Suprapubic skin (tissue), 4 donors: ENCODE measurements at places on chromosomes 7 and 10. TPM values are rescaled to one million over a fixed set of nuclear protein-coding genes. Genes with fewer than 3 reads are reported as not detected.

DNA sequence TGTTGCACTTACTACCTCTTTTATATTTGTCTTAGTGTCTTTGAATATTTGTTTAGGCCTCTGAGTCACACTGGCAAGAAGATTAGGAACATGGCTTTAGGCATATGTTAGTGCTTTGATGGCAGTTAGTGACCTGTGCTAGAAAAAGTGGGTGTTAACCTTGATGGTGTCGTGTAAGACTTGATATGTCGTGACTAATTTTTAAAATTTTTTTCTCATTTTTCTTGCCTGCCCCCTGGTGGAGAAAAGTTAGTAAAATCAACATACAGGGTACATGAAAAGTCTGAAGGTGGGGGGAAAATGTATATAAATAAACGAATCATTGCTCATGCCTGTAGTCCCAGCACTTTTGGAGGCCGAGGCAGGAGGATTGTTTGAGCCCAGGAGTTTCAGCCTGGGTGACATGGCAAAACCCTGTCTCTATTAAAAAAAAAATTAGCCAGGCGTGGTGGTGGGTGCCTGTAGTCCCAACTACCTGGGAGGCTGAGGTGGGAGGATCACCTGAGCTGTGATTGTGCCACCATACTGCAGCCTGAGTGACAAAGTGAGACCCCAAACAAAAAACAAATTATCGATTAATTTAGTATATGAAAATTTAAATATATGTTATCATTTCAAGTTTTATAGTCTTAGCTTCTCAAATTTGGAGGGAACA is 44.6 kb downstream of the TAX1BP1 start:
- H3K27me3 ChIP-seq: no peaks in the 10 kb centered on the region
- no peak overlapping the region for H3K27ac ChIP-seq
- H3K36me3 ChIP-seq: peaks cover 31% of the 10 kb centered on the region
- DNase-seq: no peak

GRCh38 chr7:151398446-151399304 is 11.2 kb downstream of the WDR86 start:
- H3K4me3 ChIP-seq: no peak overlapping the region
- H3K27me3 ChIP-seq: peaks cover 6% of the 10 kb centered on the region
- DNase-seq: peak; percentile 51
- H3K4me1 ChIP-seq: peaks cover 2% of the 10 kb centered on the region
- H3K27ac ChIP-seq: no peak overlapping the region
- no peaks in the 10 kb centered on the region for H3K36me3 ChIP-seq

Gene PIK3AP1
- total RNA-seq: 2.2 TPM

- H3K36me3 ChIP-seq: no peaks in the 10 kb centered on the region
- H3K27me3 ChIP-seq: no peaks in the 10 kb centered on the region
- no peak overlapping the region for H3K4me3 ChIP-seq
- no peaks in the 10 kb centered on the region for H3K4me1 ChIP-seq
- H3K27ac ChIP-seq: no peak overlapping the region
Observed at GRCh38 chr10:58993480-58994221, 182.8 kb upstream of the PHYHIPL start.

DNA sequence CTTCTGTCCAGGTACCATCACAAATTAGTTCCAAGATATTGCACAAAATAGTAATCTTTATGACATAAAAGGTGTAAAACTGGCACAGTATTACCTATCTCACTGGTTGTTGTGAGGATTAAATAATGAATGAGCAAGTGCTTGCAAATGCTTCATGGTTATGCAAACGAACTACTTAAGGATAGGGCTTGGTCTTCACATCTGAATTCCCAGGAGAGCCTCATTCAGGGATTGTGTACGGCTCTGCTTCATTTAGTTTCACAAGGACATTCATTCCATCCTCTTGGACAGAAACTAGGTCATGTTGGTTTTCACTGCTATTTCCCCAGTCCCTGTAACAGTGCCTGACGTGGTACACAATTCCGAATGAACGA is 12.1 kb downstream of the ABCA13 start:
- no peak for DNase-seq
- no peak overlapping the region for H3K4me3 ChIP-seq
- H3K27me3 ChIP-seq: no peaks in the 10 kb centered on the region
- no peaks in the 10 kb centered on the region for H3K36me3 ChIP-seq
- H3K4me1 ChIP-seq: no peaks in the 10 kb centered on the region

DNA sequence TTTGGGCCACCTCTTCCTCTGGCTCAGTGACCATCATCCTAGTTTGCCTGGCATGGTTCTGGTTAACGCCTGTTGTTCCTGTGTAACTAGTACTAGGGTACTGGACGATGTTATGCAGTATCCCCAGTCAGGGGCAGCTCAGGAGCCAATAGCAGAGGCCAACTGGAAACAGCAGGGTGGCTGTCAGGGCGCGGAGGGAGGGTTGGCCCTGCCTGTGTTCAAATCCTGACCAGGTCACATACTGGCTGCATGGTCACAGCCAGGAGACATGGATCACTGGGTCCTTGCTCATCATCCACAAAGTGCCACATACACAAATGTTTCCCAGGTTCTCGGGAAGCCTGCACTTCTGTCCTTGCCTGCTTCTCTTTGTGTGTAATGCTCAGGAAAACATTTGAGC is 12.3 kb upstream of the RBP3 start:
- peak; percentile 50 for DNase-seq
- no peaks in the 10 kb centered on the region for H3K36me3 ChIP-seq
- no peaks in the 10 kb centered on the region for H3K4me1 ChIP-seq
- peaks cover 15% of the 10 kb centered on the region for H3K27me3 ChIP-seq
- H3K27ac ChIP-seq: no peak overlapping the region

DNA sequence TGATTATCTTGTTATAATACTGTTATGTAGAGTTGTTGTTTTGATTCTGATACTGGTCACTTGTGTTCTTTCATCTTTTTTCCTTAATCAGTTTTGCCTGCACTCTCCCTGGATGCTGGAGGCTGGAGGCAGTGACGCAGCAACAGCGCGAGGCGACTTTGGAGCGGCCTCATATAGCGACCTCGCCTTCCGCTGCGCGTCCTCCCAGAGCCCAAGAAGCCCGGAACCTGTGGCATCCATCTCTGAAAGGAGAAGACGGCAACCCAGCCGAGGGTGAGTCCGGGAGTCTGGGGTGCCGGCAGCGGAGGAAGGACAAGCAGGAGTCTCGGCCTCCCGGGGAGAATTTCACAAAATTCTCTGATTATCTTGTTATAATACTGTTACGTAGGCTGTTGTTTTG is 161.2 kb downstream of the ZNF33B start:
- H3K27me3 ChIP-seq: peaks cover 14% of the 10 kb centered on the region
- H3K4me1 ChIP-seq: no peaks in the 10 kb centered on the region
- H3K27ac ChIP-seq: no peak overlapping the region
- no peak for DNase-seq
- no peak overlapping the region for H3K4me3 ChIP-seq

- peaks cover 4% of the 10 kb centered on the region for H3K27me3 ChIP-seq
- no peak for DNase-seq
- H3K4me1 ChIP-seq: no peaks in the 10 kb centered on the region
- H3K4me3 ChIP-seq: no peak overlapping the region
Observed at GRCh38 chr7:23544913-23545354, 13.2 kb upstream of the TRA2A start.

- H3K4me3 ChIP-seq: no peak overlapping the region
- H3K27me3 ChIP-seq: no peaks in the 10 kb centered on the region
- DNase-seq: no peak
- H3K27ac ChIP-seq: no peak overlapping the region
- no peaks in the 10 kb centered on the region for H3K36me3 ChIP-seq
Observed at GRCh38 chr10:17744341-17744861, 7.6 kb upstream of the TMEM236 start.

DNA sequence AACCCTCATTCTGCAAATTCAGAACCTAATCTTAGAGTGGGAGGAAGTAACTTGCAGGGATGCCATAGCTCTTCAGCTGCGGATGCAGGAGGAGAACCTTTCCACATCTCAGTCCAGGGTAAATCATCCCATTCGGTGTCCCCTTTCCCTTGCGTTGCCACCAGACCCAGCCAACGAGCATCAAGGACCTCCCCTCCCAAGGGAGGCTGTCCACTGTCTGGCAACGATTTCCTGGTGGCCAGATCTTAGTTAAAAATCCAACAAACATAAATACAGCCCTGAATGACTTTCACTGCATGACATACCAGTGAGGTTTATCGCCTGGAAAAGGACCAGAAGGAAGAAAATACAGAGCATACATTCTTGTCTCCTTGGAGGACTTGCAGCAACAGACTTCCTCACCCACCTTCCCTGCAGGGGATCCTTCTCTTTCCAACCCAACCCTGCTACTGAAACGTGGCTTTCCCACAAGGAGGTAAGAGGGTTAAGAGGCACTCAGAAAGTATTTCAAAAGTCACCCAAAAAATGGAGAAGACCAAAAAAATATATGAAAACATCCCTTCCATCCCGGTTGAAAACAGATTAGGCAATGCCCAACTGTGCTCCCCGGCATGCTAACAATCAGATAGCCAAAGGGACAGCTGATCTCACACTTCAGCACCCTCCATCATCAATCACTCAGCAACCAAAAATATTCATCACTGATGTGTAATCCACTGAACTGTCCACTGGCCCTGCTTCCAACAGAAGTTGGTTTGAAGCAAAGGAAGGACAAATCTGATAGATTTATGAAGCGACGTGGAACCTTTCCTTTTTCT is 206.6 kb downstream of the TNS3 start:
- no peak overlapping the region for H3K4me3 ChIP-seq
- H3K27ac ChIP-seq: no peak overlapping the region
- no peak for DNase-seq

- H3K4me3 ChIP-seq: no peak overlapping the region
- H3K27ac ChIP-seq: no peak overlapping the region
- peaks cover 2% of the 10 kb centered on the region for H3K4me1 ChIP-seq
- DNase-seq: no peak
- no peaks in the 10 kb centered on the region for H3K36me3 ChIP-seq
Observed at GRCh38 chr10:110094786-110095185, 87.0 kb downstream of the ADD3 start.

DNA sequence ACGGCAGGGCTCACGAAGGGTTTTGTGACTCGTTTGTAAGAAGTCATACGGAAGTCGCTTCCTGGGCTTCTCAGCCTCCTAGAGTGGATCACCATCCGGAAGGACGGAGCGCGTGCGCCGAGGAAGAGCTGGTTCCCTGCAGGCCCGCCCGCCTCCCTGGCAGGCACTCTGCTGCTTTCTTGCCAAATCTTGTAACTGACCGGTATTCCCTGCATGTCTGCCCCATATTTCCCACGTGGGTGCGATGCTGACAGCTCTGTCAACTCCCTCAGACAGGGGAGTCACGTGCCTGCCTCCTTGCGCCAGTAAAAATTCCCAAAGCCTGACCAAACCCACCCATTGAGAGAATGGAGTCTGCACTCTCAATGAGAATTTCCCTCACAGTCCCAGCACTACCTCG is 12.7 kb downstream of the SHH start:
- H3K27ac ChIP-seq: no peak overlapping the region
- no peak overlapping the region for H3K4me3 ChIP-seq
- H3K27me3 ChIP-seq: peaks cover 83% of the 10 kb centered on the region

Gene CRPPA
- 1.4 TPM for total RNA-seq

GRCh38 chr7:138727336-138728099 is 26.4 kb upstream of the SVOPL start:
- peak overlapping the region; percentile 48 for H3K27ac ChIP-seq
- H3K4me1 ChIP-seq: no peaks in the 10 kb centered on the region
- no peak overlapping the region for H3K4me3 ChIP-seq
- no peaks in the 10 kb centered on the region for H3K27me3 ChIP-seq
- no peak for DNase-seq
- H3K36me3 ChIP-seq: no peaks in the 10 kb centered on the region

Gene IFIT1
- total RNA-seq: 1.9 TPM

Gene AASS
- total RNA-seq: 14.9 TPM

Gene HYAL4
- 0.95 TPM for total RNA-seq

GRCh38 chr10:132185601-132186487 is 904 bp upstream of the DPYSL4 start:
- H3K4me3 ChIP-seq: peak overlapping the region; percentile 50
- DNase-seq: no peak
- peaks cover 40% of the 10 kb centered on the region for H3K4me1 ChIP-seq
- H3K36me3 ChIP-seq: no peaks in the 10 kb centered on the region
- H3K27me3 ChIP-seq: peaks cover 76% of the 10 kb centered on the region

DNA sequence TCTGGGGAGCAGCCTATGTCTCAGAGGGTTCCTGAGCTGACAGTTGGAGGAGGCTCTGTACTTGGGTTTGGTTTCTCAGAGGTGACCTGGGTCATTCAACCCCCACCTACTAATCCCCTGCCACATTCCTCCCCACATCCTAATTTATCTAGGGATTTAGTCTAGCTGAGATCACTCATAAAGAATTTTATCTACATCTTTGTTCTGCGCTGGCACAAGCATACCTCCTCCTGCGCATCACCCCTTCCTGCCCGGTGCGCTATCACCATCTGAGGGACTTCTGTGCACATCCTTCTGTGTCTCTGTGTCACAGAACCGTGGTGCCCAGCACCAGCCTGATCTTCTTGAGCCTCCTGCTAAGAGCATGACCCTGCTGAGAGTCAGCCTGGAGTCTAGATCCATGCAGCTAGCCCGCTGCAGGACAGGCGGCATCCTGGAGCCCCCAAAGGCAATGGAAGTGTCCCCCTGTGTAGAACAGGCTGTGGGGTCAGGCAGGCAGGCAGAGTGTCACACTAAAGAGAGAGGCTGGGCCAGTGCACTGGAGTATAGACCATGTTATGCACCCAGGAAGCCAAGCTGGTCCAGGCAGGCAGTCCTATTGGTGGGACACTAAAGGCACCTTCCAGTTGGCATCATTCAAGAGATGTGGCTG is 63.6 kb downstream of the ARHGAP22 start:
- H3K27me3 ChIP-seq: no peaks in the 10 kb centered on the region
- no peak overlapping the region for H3K27ac ChIP-seq
- no peak overlapping the region for H3K4me3 ChIP-seq

Gene XRCC2
- 0.64 TPM for total RNA-seq

- peaks cover 12% of the 10 kb centered on the region for H3K4me1 ChIP-seq
- DNase-seq: no peak
- no peaks in the 10 kb centered on the region for H3K36me3 ChIP-seq
- no peaks in the 10 kb centered on the region for H3K27me3 ChIP-seq
- H3K4me3 ChIP-seq: no peak overlapping the region
- H3K27ac ChIP-seq: no peak overlapping the region
Observed at GRCh38 chr7:13921062-13921461, 68.4 kb downstream of the ETV1 start.

- H3K4me1 ChIP-seq: no peaks in the 10 kb centered on the region
- no peak for DNase-seq
- no peak overlapping the region for H3K4me3 ChIP-seq
- H3K36me3 ChIP-seq: no peaks in the 10 kb centered on the region
- H3K27me3 ChIP-seq: no peaks in the 10 kb centered on the region
Observed at GRCh38 chr10:1454428-1454827, 282.9 kb downstream of the ADARB2 start.

- H3K36me3 ChIP-seq: no peaks in the 10 kb centered on the region
- H3K4me3 ChIP-seq: no peak overlapping the region
- H3K27ac ChIP-seq: no peak overlapping the region
Observed at GRCh38 chr7:31023877-31024276, 28.2 kb upstream of the ADCYAP1R1 start.

- no peak overlapping the region for H3K27ac ChIP-seq
- no peak for DNase-seq
- no peak overlapping the region for H3K4me3 ChIP-seq
Observed at GRCh38 chr10:61464461-61465170, 11.4 kb upstream of the TMEM26 start.

Gene SYT15
- 2.9 TPM for total RNA-seq
